Activated CD4-positive, alpha-beta T cell treated with anti-CD3 and anti-CD28 coated beads, Interleukin-2, amount 10 ng/mL, durations not matched to agents 7 days and 5 days (primary cell): ENCODE measurements at places on chromosomes 12 and 14. TPM values are rescaled to one million over a fixed set of nuclear protein-coding genes. Genes with fewer than 3 reads are reported as not detected.

DNA sequence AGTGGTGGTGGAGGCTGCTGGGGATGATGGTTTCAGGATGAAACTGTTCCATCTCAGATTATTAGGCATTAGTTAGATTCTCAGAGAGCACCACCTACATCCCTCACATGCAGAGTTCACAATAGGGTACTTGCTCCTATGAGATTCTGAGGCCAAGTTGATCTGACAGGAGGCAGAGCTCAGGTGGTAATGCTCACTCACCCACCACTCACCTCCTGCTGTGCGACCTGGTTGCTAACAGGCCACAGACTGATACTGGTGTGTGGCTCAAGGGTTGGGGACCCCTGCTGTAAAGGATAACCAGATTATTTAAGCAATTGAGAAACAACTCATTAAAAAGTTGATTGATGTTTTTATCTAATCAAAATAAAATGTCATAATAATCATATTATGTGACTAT, 248.5 kb downstream of the RERGL start:
- no peak for DNase-seq

DNA sequence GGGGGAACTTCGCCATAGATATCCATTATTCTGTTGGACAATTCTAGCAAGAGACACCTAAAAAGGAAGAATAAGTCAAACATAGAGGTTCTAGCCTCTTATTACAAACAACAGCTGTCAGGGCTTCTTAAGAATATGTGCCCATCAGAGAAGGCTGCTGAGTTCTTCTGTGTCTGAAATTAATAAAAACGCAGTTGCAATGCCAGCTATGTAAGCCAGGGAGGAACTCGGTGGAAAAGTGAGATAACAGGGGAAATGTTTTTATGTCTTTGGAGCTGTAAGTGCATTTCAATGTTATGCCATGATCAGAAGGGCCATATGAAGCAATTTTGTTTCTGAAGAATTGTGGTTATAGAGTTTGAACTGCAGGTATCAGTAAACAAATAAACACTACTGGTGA, 95.0 kb downstream of the SYT1 start:
- DNase-seq: no peak

DNA sequence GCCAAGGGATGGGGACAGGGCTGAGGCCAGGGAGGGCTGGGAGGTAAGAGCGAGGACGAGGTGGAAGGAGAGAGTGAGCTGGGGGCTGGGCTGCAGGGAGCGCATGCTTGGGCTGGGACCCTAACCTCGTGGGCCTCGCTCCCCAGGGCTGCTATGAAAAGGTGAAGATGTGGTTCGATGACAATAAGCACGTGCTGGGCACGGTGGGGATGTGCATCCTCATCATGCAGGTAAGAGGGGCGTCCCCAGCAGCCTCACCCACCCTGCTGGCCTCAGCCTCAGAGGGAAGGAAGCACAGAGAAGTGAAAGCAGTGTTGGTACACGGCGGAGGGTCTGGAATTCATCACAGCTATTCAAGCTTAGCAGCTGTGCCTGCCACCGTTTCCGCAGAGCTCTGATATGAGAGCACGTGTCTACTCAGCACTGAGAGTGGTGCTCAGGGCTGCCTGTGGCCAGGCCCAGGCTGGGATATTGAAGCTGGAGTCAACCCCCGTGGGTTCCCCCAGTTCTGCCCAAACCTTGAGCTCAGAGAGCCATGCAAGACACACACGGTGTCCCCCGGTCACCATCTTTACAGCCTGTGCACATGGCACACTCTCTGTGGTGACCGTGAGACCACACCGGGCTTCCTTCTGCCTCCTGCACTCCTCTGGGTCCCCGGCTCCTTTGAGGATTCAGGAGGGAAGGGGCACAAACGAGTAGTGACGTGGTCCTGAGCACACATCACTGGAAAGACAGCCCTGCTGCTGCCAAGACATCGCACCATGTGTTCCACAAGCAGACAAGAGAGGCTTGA, 204.6 kb downstream of the TSPAN9 start:
- no peak for DNase-seq

DNA sequence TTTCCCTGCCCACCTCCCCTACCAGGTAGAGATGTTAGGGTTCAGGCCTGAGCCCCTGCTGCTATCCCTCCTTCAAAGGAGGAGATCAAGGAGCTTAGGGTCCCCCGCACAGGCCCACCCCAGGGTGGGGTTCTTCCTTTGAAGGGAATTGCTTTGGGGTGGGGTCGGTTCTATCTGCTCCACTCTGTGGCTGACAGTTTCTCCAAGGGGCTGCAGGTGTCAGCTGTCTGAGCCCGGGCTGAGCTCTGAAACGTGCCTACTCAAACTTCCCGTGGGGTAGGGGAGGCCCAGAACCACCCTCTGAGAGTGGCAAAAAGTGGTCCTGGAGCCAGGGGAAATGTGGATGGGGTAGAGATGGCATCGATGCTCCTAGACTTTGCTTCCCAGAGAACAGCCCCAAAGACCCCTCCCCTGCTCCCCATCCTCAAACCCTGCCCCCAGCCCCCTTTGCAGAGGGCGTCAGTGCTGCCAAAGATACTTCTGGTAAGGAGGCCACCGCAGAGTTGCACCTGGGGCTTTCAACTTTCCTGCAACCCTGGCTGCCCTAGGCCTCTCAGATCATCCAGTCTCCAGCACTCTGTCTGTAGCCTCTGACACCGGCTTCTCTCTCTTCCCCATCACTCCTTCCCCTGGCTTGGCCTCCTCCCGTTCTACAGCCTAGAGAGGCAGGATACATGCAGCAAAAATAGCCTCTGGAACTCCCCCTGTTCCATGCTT, 6.3 kb upstream of the CD4 start:
- DNase-seq: no peak

- DNase-seq: no peak
Observed at GRCh38 chr12:105409801-105410471, 79.4 kb downstream of the C12orf75 start.

GRCh38 chr12:4580281-4580688, 18.3 kb downstream of the DYRK4 start:
- no peak for DNase-seq

GRCh38 chr12:29238822-29239291, 89.8 kb downstream of the FAR2 start:
- no peak for DNase-seq

Gene TPPP2
- total RNA-seq: not detected
